ENCODE measurements at places on chromosomes 12 and 14.

- no peak for DNase-seq
Measured at GRCh38 chr12:125538401-125539199, 473.4 kb downstream of the AACS start.

GRCh38 chr14:61891170-61891569 lies 128.9 kb downstream of the SNAPC1 start:
- peak; percentile 72 for DNase-seq

DNA sequence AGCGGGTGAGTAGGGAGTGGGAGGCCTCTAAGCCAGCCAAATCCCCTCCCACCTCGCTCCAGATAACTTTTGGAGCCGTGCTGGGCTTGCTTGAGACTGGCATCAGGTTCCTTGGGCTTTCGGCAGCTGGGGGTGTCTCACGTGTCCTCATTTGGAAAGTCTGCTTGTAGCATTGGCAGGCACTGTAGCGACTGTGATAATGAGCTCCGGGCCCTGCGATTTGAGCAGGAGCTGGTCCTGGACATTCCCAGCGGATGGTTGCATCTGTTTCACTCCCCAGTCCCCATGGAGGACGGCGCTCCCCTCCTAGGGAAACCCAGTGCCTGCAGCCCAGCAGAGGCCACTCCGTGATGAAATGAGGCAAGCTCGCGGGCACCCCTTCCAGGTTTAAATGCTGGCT lies 49.4 kb downstream of the DGLUCY start:
- no peak for DNase-seq

GRCh38 chr14:30656190-30656632 lies 34.1 kb downstream of the SCFD1 start:
- DNase-seq = peak; percentile 49

GRCh38 chr12:42741771-42742510 lies 152.4 kb upstream of the PRICKLE1 start:
- peak; percentile 44 for DNase-seq

- DNase-seq = no peak
Measured at GRCh38 chr12:7093892-7094291, 1.6 kb upstream of the C1R start.

- no peak for DNase-seq
Measured at GRCh38 chr12:40105265-40105514, 691 bp downstream of the SLC2A13 start.

GRCh38 chr14:69050240-69051184 lies 71.4 kb upstream of the ACTN1 start:
- peak; percentile 60 for DNase-seq

GRCh38 chr12:19761463-19761862 lies 322.2 kb downstream of the AEBP2 start:
- no peak for DNase-seq

- peak; percentile 37 for DNase-seq
Measured at GRCh38 chr12:11756022-11756421, 106.5 kb downstream of the ETV6 start.

GRCh38 chr12:108816652-108817335 lies 40.6 kb downstream of the SSH1 start:
- DNase-seq = no peak

DNA sequence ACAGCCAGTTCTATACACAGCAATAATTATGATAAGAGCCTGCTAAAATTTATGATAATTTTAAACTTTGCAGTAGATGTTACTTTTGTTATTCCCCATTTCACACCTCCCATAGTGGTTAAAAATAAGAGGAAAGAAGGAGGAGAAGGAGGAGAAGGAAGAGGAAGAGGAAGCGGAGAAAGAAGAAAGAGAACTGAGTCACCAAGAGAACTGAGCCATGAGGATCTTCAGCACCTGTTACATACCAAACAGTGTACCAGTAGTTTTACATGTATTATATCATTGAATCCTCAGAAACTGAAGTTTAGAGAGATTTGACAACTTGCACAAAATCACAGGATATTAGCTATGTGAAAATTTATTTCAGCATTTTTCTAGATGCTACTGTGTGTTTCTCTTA lies 3.9 kb downstream of the CD163 start:
- no peak for DNase-seq

- peak; percentile 84 for DNase-seq
Measured at GRCh38 chr14:65173973-65174693, 71.8 kb upstream of the MAX start.

- DNase-seq = no peak
Measured at GRCh38 chr12:80161612-80162011, 62.3 kb downstream of the OTOGL start.

- peak; percentile 69 for DNase-seq
Measured at GRCh38 chr12:71804505-71804904, 35.1 kb upstream of the TBC1D15 start.

DNA sequence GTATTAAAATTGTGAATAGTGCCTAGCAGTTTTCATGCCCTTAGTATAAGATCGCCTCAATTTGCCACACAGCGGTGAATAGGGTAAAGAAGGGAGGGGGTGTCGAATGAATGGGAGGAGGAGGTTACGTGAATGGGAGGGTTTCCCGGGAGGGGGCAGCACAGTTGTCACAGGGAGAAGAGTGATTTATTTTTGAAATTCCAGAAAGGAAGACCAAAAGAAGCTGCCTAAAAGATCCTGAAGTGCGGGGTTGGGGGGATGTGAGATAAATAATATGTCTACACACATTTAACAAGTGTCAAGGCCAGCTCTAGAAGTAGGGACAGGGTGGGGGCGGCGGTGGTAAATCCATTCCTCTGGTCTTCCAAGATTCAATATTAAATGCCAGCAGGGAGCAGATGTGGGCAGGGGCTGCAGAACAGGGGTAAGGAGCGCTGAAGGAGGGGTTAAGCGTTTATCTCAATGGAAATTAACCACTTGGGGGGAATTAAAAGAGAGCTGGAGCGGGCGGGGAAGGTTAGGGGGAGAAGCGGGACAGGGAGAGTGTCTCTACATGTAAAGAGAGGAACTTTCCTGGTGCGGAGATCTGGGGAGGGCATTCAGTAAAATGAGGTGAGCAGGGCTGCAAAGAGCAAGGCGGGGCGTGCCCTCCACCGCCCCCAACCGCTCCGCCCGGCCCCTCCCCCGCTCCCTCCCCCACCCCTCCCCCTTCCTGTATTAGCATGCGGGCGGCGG lies 867 bp downstream of the C12orf42 start:
- peak; percentile 30 for DNase-seq

DNA sequence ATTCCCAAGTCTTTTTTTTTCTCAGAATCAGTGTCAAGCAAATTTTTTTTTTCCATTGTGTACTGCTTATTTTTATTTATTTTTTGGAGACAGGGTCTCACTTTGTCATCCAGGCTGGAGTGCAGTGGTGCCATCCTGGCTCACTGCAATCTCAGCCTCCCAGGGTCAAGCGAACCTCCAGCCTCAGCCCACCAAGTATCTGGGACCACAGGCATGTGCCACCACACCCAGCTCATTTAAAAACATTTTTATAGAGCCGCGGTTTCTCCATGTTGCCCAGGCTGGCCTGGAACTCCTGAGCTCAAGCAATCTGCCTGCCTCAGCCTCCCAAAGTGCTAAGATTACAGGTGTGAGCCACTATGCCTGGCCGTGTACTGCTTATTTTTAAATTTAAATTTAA lies 68.1 kb downstream of the TBC1D30 start:
- DNase-seq = no peak

- DNase-seq = no peak
Measured at GRCh38 chr12:121825041-121825523, 21.3 kb downstream of the SETD1B start.

- no peak for DNase-seq
Measured at GRCh38 chr14:105047283-105048016, 17.8 kb downstream of the GPR132 start.

- DNase-seq = peak; percentile 5
Measured at GRCh38 chr12:106773286-106774004, 1.0 kb upstream of the RIC8B start.

DNA sequence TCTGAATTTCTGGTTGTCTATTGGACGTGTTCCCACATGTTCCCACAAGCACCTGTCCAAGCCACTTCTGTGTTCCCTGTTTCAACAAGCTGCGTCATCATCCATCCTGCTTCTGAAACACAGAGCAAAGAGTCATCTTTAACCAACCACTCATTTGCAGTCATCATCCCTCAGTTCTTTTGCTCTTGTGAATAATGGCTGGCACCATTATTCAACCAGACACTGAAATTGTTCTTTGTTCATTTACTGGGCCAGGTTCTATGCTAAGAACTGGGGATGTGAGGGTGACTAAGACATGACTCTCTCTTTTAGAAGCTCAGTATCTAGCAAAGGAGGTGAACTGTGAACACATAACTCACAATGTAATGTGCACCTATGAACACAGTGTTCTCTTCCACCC lies 40.7 kb upstream of the ANO4 start:
- DNase-seq = no peak

DNA sequence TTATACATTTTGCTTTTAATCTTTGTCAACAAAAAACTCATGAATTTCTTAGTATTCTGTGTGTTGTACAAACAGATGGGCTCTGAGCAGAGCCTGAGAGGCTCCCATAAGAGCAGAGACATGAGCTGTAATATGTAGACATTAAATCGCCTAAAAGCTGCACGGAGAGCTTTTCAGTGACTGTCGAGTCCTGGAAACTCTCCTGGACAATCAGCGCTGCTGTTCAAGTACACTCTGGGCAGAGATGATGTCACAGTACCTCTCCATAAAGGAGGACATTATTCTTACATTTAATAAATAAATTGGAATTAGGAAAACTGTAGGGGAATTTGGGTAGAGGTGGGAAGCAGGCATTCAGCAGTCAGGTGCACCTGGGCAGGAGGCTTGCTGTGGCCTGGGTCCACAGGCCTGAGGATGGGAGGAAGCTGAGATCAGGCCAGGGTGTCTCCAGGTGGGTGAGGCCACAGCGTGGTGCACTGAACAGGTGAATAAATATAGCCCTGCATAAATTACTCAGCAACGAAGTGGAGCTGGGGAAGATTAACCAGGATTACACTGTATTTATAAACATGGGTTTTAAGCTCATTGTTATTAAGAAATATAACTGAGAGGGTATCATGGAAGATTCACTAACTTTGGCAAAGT lies 13.3 kb upstream of the TCL1A start:
- DNase-seq = no peak

- peak; percentile 75 for DNase-seq
Measured at GRCh38 chr14:86035882-86036281, 505.9 kb downstream of the FLRT2 start.

DNA sequence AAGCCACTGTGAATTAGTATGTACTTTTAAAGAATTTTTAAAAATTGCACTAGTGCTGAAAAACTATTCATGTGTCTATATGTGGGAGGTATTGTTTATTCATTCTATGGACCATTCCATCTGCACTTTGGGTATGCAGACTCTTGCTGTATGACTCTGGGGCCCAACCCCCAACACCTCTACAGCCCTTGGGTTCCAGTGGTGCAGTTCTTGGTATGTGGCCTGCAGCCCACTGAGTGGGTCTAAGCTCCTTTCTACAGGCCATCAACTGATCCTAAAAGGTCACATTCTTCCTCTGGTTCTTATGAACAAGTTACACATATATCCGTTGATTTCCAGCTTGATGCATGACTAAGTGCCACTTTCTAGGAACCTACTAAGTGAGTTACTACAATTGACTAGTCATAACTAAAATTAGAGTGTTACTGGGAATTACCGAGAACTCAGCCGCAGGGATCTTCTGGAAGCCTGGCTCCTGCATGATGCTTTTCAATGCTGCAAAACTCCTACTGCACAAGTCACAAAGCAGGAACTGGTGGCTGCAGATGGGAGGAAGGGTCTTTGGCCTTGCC lies 62.4 kb upstream of the MED13L start:
- no peak for DNase-seq

DNA sequence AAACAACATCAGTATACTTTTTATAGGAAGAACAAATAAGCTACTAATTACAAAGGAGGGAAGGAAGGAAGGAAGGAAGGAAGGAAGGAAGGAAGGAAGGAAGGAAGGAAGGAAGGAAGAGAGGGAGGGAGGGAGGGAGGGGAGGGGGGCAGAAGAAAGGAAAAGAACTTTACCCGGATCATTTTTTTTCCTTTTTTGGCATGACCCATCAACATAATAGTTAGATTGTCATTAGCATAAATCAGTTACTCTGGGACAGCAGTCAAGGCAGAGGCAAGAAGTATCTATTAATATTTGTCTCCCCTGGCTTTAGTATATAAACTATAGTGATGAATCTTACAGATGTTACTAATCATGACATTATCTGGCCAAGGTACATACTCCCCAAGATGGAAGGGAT lies 35.2 kb upstream of the TSPAN8 start:
- no peak for DNase-seq

DNA sequence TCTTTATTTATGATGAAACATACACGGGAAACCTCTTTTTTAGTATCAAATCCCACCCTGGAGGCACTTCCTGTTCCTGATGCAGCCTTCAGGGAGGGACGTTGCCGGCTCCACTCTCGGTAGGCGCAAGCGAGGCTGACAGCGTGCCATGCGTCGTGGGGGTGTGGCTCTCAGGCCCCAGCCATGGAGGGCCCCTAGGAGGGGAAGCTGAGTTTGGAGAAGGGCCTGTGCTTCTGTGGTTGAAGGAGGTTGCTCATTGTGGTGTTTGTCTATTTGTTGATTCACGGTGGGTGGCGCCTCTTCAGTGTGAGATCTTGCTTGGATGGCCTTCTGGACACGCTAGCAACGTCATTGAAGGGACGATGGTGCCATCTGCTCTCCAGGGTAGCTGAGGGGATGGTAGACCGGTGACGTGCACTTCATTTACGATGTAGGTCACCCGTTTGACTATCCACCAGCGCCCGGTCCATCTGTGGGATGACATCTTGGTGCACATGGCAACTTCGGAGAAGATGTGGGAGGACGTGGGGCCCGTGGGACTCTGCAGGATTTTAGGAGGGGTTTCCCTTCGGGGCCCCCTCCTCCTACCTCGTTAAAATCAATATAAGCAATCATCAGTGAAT lies 126.3 kb upstream of the RTL1 start:
- no peak for DNase-seq

GRCh38 chr12:10497602-10498001 lies 8.1 kb upstream of the EIF2S3B start:
- DNase-seq = no peak

DNA sequence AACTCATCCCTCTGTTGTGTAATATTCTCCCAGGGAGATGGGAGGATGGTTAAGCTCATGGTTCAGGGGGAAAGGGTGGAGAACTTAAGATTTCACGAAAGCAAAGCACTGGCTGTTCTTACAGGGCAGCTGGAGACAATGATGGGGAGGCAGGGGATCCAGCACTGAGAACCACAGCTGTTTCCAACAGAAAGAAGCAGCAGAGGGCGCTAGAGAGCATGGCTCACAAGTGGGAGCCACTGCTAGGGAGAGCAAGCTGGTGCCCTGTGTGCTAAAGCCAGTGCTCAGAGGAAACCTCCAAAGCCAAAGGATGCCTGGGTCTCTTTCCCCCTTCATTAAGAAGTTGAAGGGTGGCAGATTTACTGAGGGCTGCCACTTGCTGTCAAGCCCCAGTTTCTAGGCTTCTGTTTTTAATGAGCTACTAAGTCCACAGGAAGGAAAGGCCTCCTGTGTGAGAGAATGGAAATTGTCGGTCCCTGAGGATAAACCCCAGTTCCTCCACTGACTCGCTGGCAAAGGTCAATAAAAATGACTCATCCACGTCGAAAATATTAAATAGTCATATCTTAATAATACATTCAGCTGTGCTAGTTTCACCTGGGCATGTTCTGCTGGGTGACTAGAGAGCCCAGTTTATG lies 199.7 kb downstream of the ANO2 start:
- peak; percentile 80 for DNase-seq

Measured in mesendoderm (in vitro differentiated cells).